NB4 (cell line): ENCODE measurements at places on chromosomes 7 and 10.

GRCh38 chr10:118505363-118505762, 90.1 kb downstream of the PRLHR start:
- DNase-seq: no peak

- DNase-seq: no peak
Observed at GRCh38 chr10:131041441-131041840, 270.1 kb downstream of the TCERG1L start.

GRCh38 chr7:141610671-141611070, 59.5 kb downstream of the AGK start:
- DNase-seq: no peak

GRCh38 chr10:22999942-23000341, 72.1 kb downstream of the ARMC3 start:
- DNase-seq: no peak

- no peak for DNase-seq
Observed at GRCh38 chr7:69996121-69996520, 397.8 kb downstream of the AUTS2 start.

DNA sequence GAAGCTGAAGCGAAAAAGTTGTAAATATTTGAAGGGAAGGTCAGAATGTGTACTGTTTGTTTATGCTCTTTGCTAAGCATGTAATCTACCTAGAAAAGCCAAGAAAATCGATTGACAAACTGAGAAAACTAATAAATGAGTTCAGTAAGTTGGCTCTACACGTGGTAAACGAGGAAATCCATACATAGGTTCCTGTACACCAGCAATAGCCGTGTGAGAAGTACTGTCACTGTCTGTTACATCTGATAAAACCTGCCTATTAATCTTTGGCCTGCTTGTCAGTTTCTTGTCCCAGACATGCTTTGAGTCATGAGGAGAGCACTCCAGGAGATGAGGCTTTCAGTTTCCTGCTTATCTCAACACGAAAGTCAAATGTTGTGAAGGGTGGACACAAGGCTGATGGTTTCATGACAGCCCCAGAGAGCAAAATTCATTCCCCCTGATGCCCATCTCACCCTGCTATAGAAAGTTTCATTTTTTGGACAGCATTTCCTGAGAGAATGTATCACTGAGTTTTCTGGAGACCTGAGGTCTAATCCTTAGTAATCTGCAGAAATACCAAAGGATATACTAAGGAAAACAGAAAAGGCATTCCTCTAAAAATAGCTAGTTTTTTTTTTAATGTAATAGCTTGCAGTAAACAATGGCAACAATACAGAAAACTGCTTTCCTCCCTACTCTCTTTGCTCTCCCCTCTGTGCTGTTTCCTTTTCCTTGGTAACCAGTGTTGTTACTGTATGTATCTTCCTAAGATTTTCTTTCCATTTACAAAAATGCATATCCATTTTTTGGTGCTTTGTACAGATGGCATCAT, 18.8 kb downstream of the BMPR1A start:
- DNase-seq: no peak

DNA sequence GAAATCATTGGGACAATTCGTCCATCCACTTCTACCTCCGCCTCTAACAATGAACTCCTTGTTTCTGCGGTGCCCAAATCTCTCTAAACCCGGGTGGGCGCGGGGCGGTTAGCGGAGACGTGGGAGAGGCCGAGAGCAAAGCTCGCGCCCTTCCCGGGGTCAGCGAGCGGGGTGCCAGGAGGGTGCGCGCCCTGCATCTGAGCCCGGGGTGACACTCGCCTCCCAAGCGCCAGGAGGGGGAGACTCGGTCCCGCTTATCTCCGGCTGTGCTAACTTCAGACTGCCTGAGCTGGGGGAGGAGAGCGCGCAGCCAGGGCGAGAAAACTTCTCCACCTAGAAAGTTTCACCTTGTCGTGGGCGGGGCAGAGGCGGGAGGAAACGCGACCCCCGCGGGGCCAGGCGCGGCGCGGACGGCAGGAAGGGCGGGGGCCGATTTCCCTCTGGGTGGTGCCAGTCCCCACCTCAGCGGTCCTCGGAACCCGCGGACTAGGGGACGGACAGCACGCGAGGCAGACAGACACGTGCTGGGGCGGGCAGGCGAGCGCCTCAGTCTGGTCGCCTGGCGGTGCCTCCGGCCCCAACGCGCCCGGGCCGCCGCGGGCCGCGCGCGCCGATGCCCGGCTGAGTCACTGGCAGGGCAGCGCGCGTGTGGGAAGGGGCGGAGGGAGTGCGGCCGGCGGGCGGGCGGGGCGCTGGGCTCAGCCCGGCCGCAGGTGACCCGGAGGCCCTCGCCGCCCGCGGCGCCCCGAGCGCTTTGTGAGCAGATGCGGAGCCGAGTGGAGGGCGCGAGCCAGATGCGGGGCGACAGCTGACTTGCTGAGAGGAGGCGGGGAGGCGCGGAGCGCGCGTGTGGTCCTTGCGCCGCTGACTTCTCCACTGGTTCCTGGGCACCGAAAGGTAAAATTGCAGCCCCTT, at the start of gene MET:
Gene MET, plus strand, starts transcription at position 516 of the 915 bp plus-strand sequence. CDS start 26,889 bp downstream, outside the sequence.
- DNase-seq: peak; percentile 15
